Upper lobe of left lung (tissue), 6 donors: ENCODE measurements at places on chromosomes 16 and 17. TPM values are rescaled to one million over a fixed set of nuclear protein-coding genes. Genes with fewer than 3 reads are reported as not detected.

GRCh38 chr16:67897231-67897630 lies 4.2 kb downstream of the PSKH1 start:
- peaks cover 47% of the 10 kb centered on the region for H3K4me1 ChIP-seq
- no peak overlapping the region for H3K4me3 ChIP-seq
- H3K27me3 ChIP-seq: no peaks in the 10 kb centered on the region
- H3K36me3 ChIP-seq: no peaks in the 10 kb centered on the region
- peak overlapping the region; percentile 35 for H3K27ac ChIP-seq

DNA sequence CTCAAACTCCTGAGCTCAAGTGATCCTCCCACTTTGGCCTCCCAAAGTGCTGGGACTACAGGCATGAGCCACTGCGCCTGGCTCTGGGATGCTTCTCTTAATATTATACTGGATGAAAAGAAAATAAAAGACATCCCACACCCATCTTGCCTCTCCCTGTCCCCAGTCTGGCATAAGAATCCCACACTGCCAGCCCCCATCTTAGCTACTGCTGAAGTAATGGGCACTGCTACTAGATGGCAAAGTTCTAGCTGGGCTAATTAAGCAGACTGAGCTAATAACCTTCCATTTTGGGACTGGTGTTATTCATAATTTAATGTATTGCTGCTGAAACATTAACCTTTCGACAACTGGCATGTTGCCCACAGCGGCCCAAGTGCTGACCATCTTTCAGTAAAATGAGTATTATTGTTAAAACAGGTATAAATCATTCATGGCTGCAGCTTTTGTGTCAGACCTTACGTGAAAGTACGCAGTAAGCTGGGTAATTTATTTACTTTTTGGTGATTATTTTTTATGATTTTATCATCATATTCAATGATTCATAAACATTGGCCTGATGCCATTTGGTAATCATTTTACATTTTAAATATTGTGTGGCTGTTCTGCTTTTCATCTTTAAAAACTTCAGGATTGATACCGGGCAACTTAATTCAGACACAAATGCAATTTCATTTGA lies 47.4 kb upstream of the ZFHX3 start:
- no peak for DNase-seq
- H3K4me1 ChIP-seq: no peaks in the 10 kb centered on the region
- no peaks in the 10 kb centered on the region for H3K27me3 ChIP-seq
- H3K36me3 ChIP-seq: no peaks in the 10 kb centered on the region
- no peak overlapping the region for H3K4me3 ChIP-seq

- no peak overlapping the region for H3K27ac ChIP-seq
- H3K36me3 ChIP-seq: no peaks in the 10 kb centered on the region
- no peaks in the 10 kb centered on the region for H3K4me1 ChIP-seq
- H3K4me3 ChIP-seq: no peak overlapping the region
- no peaks in the 10 kb centered on the region for H3K27me3 ChIP-seq
Measured at GRCh38 chr16:6286176-6286575, 1046.5 kb upstream of the RBFOX1 start.

DNA sequence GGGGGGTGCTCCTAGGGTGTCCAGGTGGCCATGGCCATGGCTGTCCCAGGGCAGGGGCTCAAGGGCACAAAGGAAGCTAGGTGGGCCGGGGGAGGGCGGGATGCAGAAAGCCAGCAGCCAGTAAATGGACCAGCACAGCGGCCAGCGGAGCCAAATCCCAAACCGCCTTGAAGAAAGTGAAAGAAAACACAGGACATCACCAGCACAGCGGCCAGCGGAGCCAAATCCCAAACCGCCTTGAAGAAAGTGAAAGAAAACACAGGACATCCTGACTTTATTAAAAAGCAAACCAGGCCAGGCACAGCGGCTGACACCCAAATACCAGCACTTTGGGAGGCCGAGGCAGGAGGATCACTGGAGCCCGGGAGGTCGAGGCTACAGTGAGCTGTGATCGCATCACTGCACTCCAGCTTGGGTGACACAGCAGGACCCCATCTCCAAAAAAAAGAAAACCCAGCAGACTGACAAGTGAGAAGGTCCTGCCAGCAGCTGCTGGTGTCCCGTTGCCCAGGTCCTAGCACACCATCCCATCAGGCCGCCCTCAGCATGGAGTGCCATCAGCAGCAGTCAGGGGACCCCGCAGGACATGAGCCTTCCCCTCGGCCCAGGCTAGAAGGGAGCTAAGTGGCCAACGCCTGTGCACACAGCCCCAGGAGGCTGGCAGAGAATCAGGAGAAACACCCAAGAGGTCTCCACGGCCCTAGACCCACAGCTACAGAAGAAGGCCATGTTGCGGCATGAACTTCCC lies 17.0 kb downstream of the SLC38A10 start:
- no peak overlapping the region for H3K4me3 ChIP-seq
- peaks cover 16% of the 10 kb centered on the region for H3K4me1 ChIP-seq
- peak overlapping the region; percentile 53 for H3K27ac ChIP-seq
- DNase-seq: no peak

SULT1A4 gene
- total RNA-seq: 19.6 TPM
